ENCODE measurements at places on chromosomes 2 and 18.

DNA sequence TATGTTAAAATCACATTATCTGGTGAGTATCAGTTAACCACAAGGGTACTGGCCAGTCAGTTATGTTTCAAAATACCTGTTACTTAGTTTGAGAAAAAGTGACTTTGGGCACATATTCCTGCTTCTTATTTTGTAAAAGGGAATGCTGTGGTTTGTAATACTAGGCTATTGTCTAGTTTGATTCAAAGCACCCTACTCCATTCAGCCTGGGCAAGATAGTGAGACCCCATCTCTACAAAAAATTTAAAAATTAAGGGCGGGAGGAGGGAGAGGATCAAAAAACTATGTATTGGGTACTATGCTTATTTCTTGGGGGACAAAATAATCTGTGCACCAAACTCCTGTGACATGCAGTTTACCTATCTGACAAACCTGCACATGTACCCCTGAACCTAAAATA lies 18.9 kb downstream of the MBD5 start:
- no peak for DNase-seq

GRCh38 chr2:108967757-108968156 lies 21.3 kb downstream of the EDAR start:
- DNase-seq, result no peak

- peak; percentile 94 for DNase-seq
Measured at GRCh38 chr2:15223887-15224286, 337.2 kb downstream of the NBAS start.

- DNase-seq, result no peak
Measured at GRCh38 chr2:96116424-96116878, at the start of gene ADRA2B. TSS of gene ADRA2B (minus strand) at chr2:96116571. CDS start at chr2:96116149, 422 bp downstream.

- DNase-seq, result peak; percentile 80
Measured at GRCh38 chr2:208363485-208363884, 43.1 kb upstream of the PTH2R start.

GRCh38 chr2:149278161-149278871 lies 52.1 kb upstream of the LYPD6 start:
- peak; percentile 87 for DNase-seq

GRCh38 chr2:29010946-29011345 lies 29.8 kb downstream of the TOGARAM2 start:
- DNase-seq, result no peak

DNA sequence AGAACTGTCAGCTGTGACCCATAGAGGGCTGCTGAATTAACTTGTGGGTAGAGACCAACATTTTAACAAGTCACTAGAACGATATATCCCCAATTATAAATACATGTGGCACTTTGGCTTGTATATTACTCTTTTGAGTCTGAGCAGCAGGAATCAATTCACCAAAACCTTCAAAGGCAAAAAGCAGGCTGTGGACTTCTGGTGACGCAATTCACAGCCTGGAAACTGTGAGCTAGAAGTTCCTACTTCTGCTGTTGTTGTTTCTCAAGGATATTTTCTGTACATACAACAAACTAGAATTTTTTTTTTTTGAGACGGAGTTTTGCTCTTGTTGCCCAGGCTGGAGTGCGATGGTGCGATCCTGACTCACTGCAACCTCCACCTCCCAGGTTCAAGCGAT lies 37.3 kb downstream of the PTCD3 start:
- no peak for DNase-seq

DNA sequence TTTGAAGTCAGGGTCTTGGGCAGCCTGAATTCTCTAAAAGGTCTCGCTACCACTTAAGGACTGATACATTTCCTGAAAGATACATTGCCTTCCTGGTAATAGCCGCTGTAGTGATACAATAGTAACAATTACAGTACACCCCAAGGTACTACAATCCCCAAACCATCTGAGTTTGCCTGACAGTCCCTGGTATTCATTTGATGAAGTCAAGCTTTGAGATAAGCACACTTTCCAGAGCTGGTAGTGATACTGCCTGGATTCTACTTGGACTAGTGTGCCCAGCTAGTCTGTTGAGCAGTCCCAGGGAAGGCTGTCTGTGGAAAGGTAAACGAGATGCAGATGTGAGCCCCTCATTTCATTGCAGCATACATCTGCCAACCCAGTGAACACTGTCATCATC lies 24.4 kb upstream of the ITGB6 start:
- DNase-seq, result no peak

DNA sequence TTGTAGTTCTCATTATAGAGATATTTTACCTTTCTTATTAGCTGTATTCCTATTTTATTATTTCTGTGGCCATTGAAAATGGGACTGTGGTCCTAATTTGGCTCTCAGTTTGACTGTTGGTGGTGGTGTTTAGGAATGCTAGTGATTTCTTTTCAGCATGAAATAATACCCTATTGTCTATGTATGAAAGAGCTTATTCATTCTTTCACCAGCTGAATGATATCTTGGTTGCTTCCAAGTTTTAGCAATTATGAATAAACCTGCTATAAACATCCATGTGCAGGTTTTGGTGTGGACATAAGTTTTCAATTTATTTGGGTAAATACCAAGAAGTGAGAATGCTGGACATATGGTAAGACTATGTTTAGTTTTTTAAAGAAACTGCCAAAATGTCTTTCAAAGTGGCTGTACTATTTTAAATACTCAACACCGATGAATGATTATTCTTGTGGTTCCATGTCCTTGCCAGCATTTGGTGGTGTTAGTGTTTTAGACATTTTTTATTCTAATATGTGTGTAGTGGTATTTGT lies 501.6 kb upstream of the GYPC start:
- DNase-seq, result no peak

DNA sequence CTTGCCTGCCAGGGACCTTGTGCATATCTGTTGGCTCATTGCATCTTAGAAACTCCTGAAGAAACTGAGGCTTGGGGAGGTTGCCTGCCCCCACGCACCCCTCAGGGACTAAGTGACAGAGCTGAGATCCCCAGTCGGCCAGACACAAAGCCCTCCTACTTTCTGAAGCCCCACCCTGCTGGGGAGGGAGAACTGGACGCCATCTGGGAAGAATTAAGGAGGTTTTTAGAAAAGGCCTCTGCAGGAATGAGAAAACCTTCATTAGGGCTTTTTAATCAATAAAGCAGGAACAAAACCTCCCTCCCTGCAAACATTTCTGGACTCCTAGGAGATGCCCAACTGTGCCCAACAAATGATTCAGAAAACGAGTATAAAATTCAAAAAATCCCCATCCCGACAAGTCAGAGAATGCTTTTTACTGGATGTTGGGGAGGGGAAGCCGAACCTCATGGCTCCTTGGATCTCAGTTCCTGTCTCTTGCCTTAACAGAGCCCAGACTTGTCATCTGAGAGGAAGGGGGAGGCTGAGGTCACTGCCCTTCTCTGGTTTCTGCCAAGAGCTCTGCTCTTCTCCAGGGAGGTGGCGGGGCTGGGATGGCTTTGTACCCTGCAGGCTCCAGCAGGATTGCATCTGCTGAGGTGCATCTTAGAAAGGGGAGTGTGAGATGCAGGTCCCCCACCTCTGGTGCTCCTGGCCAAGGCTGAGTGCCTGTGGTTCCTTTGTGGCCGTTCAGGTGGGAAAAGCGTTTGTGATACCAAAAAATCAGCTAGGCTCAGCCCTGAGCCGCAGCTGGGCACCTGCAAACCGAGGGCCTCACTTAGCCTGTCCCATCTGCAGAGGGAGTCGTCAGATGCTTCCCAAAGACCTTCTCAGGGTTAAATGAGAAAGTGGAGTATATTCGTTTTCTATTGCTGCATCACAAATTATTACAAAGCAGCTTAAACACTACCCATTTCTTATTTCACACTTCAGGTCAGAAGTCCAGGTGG lies 142.4 kb downstream of the ZFP36L2 start:
- DNase-seq, result peak; percentile 58

DNA sequence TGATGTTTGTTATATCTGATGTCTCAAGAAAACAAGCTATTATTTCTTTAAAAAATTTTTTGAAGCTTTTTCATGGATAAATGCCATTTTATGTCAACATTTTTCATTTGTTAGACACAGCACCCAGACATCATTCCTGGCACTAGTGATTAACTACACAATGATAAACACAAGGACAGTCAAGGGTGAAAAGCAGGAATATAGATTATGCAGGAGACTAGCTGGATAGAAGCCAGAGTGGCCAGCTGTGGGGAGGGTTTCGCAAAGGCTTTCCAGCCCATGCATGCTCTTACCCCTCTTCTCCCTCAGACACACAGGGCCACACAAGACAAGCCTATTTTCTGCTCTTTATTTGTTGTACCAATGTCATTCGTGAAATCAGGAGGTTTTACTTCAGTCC lies 127.1 kb upstream of the TTC39C start:
- no peak for DNase-seq

- DNase-seq, result peak; percentile 98
Measured at GRCh38 chr2:43426305-43427031, 169.4 kb downstream of the THADA start.

DNA sequence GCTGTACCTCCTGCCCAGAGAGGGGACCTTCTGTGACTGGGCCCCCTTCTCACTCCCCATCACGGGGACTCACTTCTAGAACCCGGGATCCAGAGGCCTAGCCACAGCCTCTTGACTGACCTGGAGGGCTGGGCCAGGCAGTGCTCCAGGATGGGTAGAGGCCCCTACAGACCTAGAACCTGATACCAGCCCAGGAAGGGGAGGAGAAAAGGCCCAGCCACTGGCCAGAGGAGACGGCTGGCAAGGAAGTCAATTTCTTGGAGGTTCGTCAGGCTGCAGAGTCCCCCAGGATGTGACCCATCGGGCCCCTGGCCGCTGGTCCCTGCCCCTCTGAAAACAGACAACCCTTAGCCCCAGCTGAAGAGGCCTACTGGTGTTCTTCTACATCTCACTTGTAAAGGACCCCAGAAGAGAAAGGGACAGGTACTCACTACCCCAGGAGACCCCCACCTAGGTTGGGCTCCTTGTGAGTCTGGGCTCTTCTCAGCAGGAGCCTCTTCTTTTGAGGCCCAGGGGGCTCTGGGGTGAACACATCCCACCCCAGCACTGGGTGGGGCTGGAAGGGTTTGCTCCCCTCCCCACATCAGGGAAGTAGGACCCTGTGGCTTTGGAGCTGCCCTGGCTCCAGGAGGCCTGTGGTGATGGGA lies 86.0 kb downstream of the STPG4 start:
- DNase-seq, result no peak

GRCh38 chr2:126656431-126657147 lies 631 bp downstream of the GYPC start:
- DNase-seq, result no peak

- no peak for DNase-seq
Measured at GRCh38 chr2:61924895-61925663, 19.6 kb downstream of the COMMD1 start.

DNA sequence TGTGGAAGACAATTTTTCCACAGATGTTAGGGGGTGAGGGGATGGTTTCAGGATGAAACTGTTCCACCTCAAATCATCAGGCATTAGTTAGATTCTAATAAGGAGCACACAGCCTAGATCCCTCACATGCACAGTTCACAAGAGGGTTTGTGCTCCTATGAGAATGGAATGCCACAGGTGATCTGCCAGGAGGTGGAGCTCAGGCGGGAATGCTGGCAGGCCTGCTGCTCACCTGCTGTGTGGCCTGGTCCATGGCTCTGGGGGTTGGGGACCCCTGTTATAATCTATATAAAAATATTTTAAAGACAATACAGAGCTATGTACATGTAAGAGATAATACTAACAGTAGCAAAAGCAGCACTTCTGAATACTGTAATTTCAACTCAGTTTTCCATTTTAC lies 19.2 kb downstream of the CWC22 start:
- DNase-seq, result no peak

DNA sequence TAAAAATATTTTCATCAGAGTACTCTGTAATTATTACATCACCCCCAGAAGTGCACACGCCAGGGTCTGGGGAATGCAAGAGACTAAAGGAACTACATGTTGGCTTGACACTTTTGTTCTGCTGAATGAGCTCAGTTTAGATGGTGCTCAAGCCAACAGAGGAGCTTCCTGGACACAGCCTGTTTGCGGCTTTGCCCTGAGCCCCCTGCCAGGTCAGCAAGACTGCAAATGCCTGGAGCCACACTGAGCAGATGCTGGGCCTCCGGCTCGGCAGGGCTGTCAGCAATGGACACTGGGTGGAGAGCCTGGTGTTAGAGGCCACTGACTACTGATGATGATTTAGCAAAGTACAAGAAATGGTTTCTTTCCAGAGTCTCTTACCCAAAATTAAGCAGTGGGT lies 31.9 kb downstream of the PTPN18 start:
- no peak for DNase-seq

- no peak for DNase-seq
Measured at GRCh38 chr2:211846036-211846400, 692.6 kb downstream of the ERBB4 start.

- DNase-seq, result no peak
Measured at GRCh38 chr2:217875138-217875537, 127.7 kb downstream of the TNS1 start.

DNA sequence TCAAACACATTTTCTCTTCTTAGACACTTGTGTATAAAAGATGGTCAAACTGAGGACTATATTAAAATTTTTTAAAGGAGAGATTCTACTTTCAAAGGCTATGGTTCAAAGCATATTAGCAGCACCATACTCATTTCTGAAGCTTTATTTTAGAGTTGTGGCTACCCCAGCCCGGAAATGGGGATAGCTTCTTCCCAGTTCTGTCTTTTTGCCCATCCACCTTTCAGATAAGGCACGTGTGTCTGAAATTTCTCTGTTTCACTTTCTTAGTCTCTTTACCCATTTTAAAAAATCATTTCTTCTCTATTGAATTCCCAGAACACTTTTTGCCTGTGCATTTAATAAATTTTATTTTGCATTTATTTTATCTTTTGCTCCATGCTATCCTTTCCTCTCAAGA lies 431.5 kb downstream of the RNF144A start:
- no peak for DNase-seq

DNA sequence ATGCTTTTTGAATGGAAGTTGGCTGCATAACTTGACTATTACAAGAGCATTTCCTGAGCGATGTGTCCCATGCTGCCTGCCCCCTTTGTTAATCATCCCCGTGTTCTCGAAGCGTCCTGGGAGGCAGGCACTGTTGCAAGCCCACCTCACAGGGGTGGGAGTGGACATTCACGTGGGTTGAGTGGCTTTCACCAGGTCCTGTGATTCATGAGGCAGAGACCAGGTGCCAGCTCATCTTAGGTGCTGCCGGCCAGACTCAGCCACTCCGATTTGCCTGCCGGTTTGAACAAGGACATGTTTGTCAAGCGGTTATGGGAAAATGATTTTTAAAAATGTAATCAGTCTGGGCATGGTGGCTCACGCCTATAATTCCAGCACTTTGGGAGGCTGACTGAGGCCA lies 112.5 kb downstream of the ZNF532 start:
- no peak for DNase-seq

DNA sequence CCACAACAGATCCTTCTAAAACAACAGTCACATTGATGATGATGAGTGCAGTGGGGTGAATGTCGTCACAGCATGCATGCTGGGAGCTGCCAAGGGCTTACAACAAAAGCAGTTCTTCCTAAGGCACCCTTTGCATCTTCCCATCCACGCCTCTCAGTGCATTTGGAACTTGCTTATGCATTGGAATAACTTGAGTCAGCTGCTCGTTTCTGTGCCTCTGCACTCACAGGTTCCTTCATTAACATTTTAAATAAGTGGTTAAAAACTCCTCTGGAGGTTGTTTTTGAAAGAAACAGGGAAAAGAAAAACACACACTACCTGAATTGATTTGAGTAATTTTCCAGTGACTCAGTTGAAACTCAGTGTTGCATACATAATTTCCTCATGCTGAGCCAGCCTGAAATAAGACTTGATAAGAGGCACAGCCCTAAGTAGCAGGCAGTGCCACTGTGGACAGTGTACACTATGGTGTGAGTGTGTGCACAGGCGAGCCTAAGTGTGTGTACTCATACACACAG lies 46.8 kb upstream of the TRIM43B start:
- no peak for DNase-seq
